Epithelial cell of esophagus (primary cell): ENCODE measurements at places on chromosomes 3 and 15.
A peak's percentile ranks its signal among the peaks of the same experiment; 100 is the strongest.

GRCh38 chr3:100613721-100614390 lies 4.5 kb downstream of the ADGRG7 start:
- no peak for DNase-seq

- peak; percentile 55 for DNase-seq
Measured at GRCh38 chr15:58043192-58043903, 22.2 kb downstream of the ALDH1A2 start.

DNA sequence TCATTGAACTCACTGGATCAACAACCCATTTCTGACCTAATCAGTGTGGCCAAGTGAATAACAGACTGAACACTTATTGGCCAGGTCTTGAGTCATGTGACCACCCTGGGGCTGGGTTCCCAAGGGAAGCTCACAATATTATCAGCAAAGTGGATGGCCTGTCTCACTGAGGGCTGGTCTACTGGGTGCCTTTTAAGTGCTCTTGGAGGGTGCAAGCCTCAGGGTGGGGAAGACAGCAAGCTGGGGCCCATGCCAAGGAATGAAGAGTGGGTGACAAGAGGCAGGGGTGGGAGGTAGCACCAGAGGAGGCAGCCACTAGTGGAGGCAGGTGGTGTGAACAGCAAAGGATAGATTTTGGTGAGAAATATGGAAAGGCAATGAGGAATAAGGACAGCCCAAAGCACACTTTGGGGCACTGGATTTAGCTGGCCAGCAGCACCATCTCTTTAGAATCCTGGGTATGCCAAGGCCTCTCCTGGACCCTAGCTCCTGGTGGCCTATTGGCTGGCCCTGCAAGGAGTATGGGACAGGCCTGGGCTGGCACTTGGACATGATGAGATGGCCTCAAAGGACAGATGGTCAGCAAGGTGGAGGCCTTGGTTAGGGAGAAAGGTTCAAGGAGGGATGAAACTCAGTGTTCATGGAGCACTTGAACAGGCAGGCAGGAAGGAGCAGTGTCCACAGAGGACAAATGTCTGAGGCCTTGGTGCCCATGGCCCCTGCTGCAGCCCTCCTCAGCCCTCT lies 34.2 kb downstream of the HMCES start:
- DNase-seq = peak; percentile 17

DNA sequence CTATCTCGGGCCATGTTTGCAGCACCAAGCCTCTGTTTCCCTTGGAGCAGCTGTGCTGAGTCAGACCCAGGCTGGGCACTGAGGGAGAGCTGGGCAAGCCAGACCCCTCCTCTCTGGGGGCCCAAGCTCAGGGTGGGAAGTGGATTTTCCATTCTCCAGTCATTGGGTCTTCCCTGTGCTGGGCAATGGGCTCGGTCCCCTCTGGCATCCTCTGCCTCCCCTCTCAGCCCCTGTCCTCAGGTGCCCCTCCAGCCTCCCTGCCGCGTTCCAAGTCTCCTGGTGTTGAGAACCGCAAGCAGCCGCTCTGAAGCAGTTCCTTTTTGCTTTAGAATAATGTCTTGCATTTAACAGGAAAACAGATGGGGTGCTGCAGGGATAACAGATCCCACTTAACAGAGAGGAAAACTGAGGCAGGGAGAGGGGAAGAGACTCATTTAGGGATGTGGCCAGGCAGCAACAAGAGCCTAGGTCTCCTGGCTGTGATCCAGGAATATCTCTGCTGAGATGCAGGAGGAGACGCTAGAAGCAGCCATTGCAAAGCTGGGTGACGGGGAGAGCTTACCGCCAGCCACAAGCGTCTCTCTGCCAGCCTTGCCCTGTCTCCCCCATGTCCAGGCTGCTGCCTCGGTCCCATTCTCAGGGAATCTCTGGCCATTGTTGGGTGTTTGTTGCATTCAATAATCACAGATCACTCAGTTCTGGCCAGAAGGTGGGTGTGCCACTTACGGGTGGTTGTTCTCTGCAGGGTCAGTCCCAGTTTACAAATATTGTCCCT lies 1.2 kb downstream of the RHO start:
- no peak for DNase-seq

GRCh38 chr3:56792193-56792592 lies 9.6 kb downstream of the ARHGEF3 start:
- no peak for DNase-seq

DNA sequence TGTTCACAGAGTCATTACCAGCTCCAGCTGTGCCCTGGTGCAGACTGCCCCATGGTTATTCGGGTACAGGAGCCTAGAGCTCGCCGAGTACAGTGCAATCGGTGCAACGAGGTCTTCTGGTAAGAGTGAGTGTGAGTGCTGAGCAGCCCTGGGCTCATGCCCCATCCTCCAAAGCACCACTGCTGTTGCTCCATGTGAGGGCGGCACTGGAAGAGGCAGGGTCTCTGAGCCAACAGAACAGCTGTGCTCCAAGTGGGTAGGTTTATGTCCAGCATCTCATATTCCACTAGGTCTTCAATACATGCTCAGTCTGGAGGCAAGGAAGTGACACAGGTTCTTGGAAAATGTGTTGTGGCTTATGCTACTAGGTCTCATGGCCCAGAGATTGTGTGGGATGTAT lies 19.5 kb upstream of the P4HTM start:
- no peak for DNase-seq

- DNase-seq = no peak
Measured at GRCh38 chr15:73378089-73378488, 9.3 kb upstream of the HCN4 start.

- DNase-seq = peak; percentile 41
Measured at GRCh38 chr3:161913786-161914389, 417.3 kb downstream of the OTOL1 start.

- no peak for DNase-seq
Measured at GRCh38 chr3:147614210-147614609, 205.0 kb downstream of the ZIC1 start.

DNA sequence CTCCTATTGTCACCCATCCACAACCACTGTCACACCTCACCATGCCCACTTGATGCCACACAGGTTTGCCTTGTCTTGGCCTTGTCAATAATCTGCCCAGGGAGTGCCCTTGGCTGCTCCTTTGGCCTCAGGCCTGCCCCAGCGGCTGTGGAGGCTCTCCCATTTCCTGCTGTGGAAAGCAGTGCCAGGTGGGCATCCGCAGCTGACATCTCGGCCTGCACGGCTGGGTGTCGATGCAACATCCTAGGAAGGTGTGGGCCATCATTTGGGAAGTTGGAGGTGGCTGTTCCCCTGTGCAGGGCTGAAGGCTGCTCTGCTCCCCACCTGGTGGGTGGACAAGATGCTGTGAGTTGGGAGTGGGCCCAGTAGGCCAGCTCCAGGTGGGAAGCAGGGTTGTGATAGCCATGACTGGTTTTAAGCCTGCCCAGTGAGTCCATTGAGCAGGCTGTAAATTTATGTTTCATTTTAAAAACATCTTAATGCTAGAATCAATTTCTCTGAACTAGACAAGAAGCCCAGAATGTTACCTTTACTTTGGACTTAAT lies 12.5 kb downstream of the DNAH1 start:
- DNase-seq = no peak

DNA sequence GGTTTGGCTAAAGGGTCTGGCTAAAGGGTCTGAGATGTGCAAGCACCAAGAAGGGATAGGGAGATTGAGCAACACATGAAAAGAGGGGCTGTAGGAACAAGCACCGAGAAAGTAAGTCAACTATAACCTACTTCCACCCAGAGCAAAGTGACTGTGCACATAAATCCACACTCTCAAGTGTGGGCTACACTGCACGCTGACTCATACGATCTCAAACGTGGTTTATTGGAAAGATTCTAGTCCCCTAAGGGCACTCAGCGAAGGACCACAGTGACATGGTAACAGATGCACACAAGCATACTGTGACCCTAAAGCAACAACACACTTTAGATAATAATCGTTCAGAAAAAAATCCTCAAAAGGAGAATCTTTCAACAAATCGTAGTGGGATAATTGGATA lies 48.0 kb downstream of the EHHADH start:
- no peak for DNase-seq
